ENCODE measurements at places on chromosomes 6 and 20. TPM values are rescaled to one million over a fixed set of nuclear protein-coding genes. Genes with fewer than 3 reads are reported as not detected.

Gene LY6G6D
- not detected for total RNA-seq

Gene RIMS4
- not detected for total RNA-seq

- no peak for DNase-seq
Measured at GRCh38 chr6:137414599-137414998, 79.6 kb downstream of the OLIG3 start.

GRCh38 chr20:63846128-63846771 is 15.0 kb upstream of the ABHD16B start:
- no peak for DNase-seq

- DNase-seq: no peak
Measured at GRCh38 chr6:159609652-159610178, 83.3 kb downstream of the SOD2 start.

DNA sequence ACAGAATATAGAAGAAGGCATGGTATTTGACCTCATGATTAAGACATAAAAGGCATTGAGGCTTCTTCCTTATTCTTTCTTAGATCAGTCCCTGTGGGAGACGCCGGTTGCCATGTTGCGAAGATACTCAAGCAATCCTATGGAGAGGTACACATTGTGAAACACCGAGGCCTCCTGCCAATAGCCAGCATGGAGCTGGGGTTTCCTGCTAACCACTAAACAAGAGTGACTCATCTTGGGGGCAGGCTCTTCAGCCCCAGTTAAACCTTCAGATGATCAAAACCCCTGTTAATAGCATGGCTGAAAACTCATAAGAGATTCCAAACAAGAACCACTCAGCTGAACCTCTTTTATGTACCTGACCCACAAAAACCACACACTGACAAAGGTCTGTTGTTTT is 478.8 kb downstream of the CD83 start:
- DNase-seq: no peak

DNA sequence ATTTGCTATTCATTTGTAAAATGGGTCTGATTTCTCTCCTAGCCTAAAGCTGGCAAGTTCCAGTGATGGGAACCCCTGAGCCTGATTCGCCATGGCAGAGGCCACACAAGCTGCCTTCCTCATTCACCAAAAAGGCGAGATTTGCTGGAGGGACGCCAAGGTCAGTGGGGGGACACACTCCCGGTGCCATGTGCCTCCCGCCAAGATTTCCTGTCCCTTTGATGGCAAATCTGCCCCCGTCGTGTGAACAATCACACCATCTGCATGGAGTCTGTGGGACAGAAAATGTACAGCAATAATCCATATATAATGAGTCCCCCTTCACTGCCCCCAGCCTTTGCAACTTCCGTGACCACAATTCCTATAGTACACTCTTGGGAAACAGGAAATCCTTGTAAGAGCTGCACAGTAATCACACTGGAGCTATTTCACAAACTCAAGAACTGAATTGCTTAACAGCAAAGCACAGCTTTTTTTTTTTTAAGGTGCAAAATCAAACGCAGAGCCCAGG is 15.7 kb upstream of the IGF2R start:
- no peak for DNase-seq

GRCh38 chr6:41077536-41077935 is 4.8 kb downstream of the NFYA start:
- no peak for DNase-seq

All from activated CD4-positive, alpha-beta memory T cell treated with anti-CD3 and anti-CD28 coated beads, Interleukin-2, amount 10 ng/mL, durations not matched to agents 7 days and 5 days (primary cell).